ENCODE measurements at places on chromosomes 7 and 10. TPM values are rescaled to one million over a fixed set of nuclear protein-coding genes. Genes with fewer than 3 reads are reported as not detected.

CCL24 gene
- not detected for total RNA-seq

DNA sequence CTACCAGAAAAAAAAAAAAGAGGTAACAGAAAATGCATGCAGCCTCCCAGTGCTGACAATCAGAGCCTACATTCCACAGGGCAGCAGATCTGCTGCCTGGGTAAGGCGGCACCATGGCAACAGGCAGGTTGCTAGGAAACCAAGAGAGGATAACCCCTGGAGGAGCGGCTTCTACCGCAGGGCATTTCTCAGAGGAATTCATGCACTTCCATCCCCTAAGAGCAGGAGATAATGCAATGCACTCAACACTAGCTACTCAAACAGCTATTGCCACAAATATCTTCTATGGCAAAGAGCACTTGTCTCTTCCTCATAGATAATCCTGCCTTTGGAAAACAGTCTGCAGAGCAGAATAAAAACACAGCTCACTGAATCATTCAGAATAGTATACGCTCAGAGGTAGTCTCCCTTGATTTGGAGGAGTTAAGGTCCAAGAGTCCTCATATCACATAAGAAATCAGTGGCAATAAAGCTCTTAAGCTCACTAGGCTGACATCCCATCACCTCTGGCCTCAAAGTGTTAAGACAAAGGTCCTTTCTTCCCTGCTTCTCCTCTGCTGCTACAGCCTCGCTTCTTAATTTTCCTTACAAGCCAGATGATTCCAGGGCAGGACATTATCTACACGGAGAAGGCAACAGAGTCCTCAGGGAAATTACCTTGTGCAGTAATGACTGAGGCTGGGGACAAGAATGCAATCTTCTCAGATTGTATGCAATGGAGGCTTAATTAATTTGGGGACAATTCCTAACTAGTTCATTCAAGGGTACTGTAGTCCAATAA is 10.7 kb downstream of the PSAP start:
- DNase-seq: peak; percentile 90
- H3K27me3 ChIP-seq: no peaks in the 10 kb centered on the region
- no peak overlapping the region for H3K4me3 ChIP-seq
- H3K27ac ChIP-seq: peak overlapping the region; percentile 14

DNA sequence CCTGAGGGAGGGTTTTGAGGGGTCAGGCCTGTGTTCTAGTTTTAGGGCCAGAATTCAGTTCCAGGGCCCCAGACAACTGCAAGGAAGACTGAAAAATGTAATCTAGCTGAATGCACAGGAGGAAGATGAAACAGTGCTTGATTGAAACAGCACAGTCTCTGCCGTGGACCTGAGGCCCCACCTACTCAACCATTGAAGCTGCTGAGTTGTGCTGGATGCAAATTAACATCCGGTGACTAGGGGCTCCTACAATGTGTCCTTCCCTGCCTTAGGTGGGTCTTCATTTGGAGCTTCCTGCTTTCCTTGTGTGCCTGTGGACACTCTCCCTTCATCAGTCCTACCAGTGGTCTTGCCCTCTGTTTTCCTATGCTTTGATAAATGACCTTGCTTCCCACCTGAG is 5.7 kb downstream of the GLRX3 start:
- DNase-seq: no peak
- no peaks in the 10 kb centered on the region for H3K4me1 ChIP-seq
- no peak overlapping the region for H3K4me3 ChIP-seq
- H3K27me3 ChIP-seq: no peaks in the 10 kb centered on the region
- H3K27ac ChIP-seq: no peak overlapping the region

- no peak for DNase-seq
- H3K36me3 ChIP-seq: no peaks in the 10 kb centered on the region
- no peaks in the 10 kb centered on the region for H3K4me1 ChIP-seq
- no peaks in the 10 kb centered on the region for H3K27me3 ChIP-seq
- H3K4me3 ChIP-seq: no peak overlapping the region
Observed at GRCh38 chr10:126294451-126294850, 93.8 kb downstream of the ADAM12 start.

GRCh38 chr10:21675157-21675796 is 141.2 kb downstream of the MLLT10 start:
- DNase-seq: peak; percentile 3
- H3K27ac ChIP-seq: no peak overlapping the region
- no peak overlapping the region for H3K4me3 ChIP-seq
- no peaks in the 10 kb centered on the region for H3K4me1 ChIP-seq
- H3K36me3 ChIP-seq: no peaks in the 10 kb centered on the region

GRCh38 chr7:7668706-7669105 is 28.2 kb downstream of the UMAD1 start:
- H3K36me3 ChIP-seq: no peaks in the 10 kb centered on the region
- DNase-seq: no peak
- H3K4me3 ChIP-seq: no peak overlapping the region
- no peaks in the 10 kb centered on the region for H3K4me1 ChIP-seq
- no peak overlapping the region for H3K27ac ChIP-seq

- no peaks in the 10 kb centered on the region for H3K4me1 ChIP-seq
- H3K4me3 ChIP-seq: no peak overlapping the region
- no peak overlapping the region for H3K27ac ChIP-seq
- H3K36me3 ChIP-seq: no peaks in the 10 kb centered on the region
- no peaks in the 10 kb centered on the region for H3K27me3 ChIP-seq
- DNase-seq: no peak
Observed at GRCh38 chr10:97297556-97298222, 5.3 kb upstream of the ARHGAP19 start.

DNA sequence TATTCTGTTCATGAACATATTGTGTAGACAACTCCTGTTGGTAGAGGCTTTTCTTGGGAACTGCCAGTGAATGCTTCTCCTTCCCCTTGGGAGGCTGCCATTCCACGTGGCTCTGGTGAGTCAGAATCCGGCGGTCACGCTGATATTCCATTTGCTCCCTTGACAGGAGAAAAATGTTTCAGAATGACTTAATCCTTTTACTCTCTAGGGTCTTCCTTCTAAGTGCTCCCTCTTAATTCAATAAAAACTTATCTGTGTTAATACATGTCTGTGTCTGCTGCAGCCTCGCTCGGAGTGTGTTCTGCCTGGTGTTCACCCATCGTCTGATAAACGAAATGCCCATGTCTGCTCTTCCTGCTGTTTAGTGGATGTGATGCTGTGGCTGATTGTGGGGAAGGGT is 278.6 kb downstream of the ARHGAP12 start:
- H3K36me3 ChIP-seq: no peaks in the 10 kb centered on the region
- no peak overlapping the region for H3K4me3 ChIP-seq
- no peak overlapping the region for H3K27ac ChIP-seq
- no peaks in the 10 kb centered on the region for H3K27me3 ChIP-seq
- H3K4me1 ChIP-seq: no peaks in the 10 kb centered on the region
- DNase-seq: no peak

GRCh38 chr7:50792342-50793119 is 9.8 kb upstream of the GRB10 start:
- H3K27me3 ChIP-seq: no peaks in the 10 kb centered on the region
- DNase-seq: peak; percentile 40
- peaks cover 24% of the 10 kb centered on the region for H3K4me1 ChIP-seq
- peak overlapping the region; percentile 51 for H3K27ac ChIP-seq
- H3K4me3 ChIP-seq: peak overlapping the region; percentile 73

DNA sequence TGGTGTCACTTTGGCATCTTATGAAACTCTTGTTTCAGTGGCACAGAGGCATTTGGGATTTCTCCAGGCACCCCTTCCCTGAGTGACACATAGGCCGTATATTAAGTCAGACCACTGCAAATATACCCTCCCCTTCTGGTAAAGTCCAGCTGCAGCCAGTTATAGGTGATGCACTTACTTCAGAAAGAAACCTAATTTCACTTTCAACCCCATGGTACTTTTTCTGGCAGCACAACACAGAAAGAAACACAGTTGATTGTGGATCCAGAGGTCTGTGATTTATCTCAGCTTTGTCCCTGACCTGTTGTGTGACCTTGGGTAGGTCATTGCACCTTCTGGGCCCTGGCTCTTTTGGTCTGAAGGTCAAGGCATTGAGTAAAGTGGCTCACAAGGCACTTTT is 173.2 kb downstream of the BUB3 start:
- no peaks in the 10 kb centered on the region for H3K36me3 ChIP-seq
- H3K27me3 ChIP-seq: no peaks in the 10 kb centered on the region
- no peak overlapping the region for H3K27ac ChIP-seq
- no peak for DNase-seq
- H3K4me1 ChIP-seq: no peaks in the 10 kb centered on the region

GRCh38 chr7:28964056-28964455 is 5.9 kb upstream of the TRIL start:
- no peak overlapping the region for H3K27ac ChIP-seq
- H3K4me1 ChIP-seq: peaks cover 19% of the 10 kb centered on the region
- no peaks in the 10 kb centered on the region for H3K27me3 ChIP-seq
- H3K36me3 ChIP-seq: no peaks in the 10 kb centered on the region

GRCh38 chr7:105462765-105463420 is 59.2 kb downstream of the PUS7 start:
- no peak overlapping the region for H3K27ac ChIP-seq
- DNase-seq: no peak
- H3K36me3 ChIP-seq: 0 out of 2 replicates have a peak, but pooled peaks cover 6% of the 10 kb centered on the region

- H3K27me3 ChIP-seq: no peaks in the 10 kb centered on the region
- DNase-seq: no peak
- H3K27ac ChIP-seq: no peak overlapping the region
- H3K4me3 ChIP-seq: no peak overlapping the region
- no peaks in the 10 kb centered on the region for H3K36me3 ChIP-seq
Observed at GRCh38 chr10:123038782-123039631, 30.2 kb downstream of the ACADSB start.

DNA sequence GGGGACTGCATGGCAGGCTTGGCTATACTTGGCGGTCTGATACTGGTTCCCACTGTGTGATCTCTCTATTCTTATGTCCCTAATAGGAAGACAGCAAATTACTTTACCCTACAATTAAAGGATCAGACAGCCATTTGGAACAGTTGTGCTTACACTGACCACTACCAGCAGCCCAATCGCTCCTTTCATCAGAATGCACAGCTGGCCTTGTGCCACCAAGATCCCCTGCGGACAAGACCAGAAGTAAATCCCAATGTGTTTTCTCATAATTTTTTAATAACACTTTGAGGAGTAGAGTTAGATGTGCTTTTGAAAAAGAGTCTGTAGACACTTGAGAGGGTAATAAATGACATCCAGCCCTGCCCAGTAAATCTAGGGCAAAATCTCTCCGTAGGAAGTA is 297.2 kb upstream of the ZNF32 start:
- no peaks in the 10 kb centered on the region for H3K4me1 ChIP-seq
- DNase-seq: no peak
- H3K36me3 ChIP-seq: no peaks in the 10 kb centered on the region
- peaks cover 46% of the 10 kb centered on the region for H3K27me3 ChIP-seq

GRCh38 chr7:133688483-133689239 is 435.8 kb downstream of the EXOC4 start:
- no peak overlapping the region for H3K4me3 ChIP-seq
- no peaks in the 10 kb centered on the region for H3K36me3 ChIP-seq
- H3K4me1 ChIP-seq: peaks cover 9% of the 10 kb centered on the region

TRPV5 gene
- total RNA-seq: not detected
